H1 (cell line): ENCODE measurements at places on chromosomes 1 and 21. TPM values are rescaled to one million over a fixed set of nuclear protein-coding genes. Genes with fewer than 3 reads are reported as not detected.

Gene NCF2
- not detected in 2 replicates for total RNA-seq

Gene PGBD5
- total RNA-seq: 18.4 and 21.2 TPM in 2 replicates

Gene KCNQ4
- total RNA-seq: 3.5 and 3.9 TPM in 2 replicates

Gene SMIM11
- 1.0 and 20.2 TPM in 2 replicates for total RNA-seq

Gene CLCC1
- 20.6 and 23.8 TPM in 2 replicates for total RNA-seq

Gene EFCAB14
- 36.9 and 40.4 TPM in 2 replicates for total RNA-seq

Gene C1orf185
- not detected in 2 replicates for total RNA-seq

Gene ZBTB17
- 24.3 and 24.7 TPM in 2 replicates for total RNA-seq

Gene SH2D1B
- not detected in 2 replicates for total RNA-seq

Gene KRTCAP2
- 146 TPM in 2 replicates for total RNA-seq

- no peak for DNase-seq
These were observed 58.4 kb downstream of the ZNF281 start for GRCh38 chr1:200351425-200351824.

DNA sequence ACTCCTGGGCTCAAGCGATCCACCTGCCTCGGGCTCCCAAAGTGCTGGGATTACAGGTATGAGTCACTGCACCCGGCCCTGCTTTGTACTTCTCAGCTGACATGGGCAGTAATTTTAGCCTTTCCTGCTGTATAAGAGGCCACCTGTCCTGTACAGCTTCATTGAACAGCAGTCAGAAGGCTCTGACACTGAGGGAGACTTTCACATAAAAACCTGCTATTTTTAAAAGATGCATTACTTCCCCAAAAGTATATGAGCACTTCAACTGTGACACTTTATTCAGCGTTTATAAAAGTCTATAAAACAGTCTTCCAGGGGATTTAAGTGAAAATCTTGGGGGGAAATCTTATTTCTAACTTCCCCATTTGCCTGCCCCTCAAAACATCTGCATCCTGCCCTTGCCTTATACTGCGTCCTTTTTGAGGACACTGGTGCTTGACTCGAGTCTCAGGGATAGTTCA, 17.6 kb downstream of the RNU5D-1 start:
- DNase-seq: no peak

- DNase-seq: no peak
These were observed 59.5 kb downstream of the NAV1 start for GRCh38 chr1:201598396-201598795.

GRCh38 chr1:61320575-61320974, 238.2 kb downstream of the NFIA start:
- DNase-seq: no peak

GRCh38 chr1:178209935-178210334, 116.0 kb downstream of the RASAL2 start:
- no peak for DNase-seq

DNA sequence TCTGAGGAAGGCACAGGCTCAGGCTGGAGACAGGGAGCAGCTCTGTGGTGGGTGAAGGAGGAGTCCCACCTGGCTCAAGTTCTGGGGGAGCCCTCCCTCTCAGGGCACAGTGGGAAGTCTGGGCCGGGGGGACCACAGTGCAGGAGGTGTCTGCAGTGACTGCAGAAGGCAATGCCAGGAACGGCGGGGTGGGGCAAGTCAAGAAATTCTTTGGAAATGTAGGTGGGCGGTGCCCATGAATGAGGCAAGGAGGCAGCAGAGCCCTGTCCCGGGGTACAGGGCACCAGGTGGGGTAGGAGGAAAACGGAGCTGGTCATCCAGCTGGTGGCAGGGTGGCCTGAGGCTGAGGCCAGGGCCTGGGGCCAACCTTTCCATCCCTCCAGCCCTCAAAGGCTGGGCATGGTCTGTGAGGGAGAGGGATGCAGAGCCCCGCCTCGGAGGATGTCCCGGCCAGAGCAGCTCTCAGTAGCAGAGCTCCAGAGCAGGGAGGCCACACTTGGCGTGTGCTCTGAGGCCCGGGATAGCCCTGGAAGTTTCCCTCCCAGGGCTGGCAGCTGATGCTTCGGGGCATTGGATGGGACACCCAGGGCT, 4.7 kb downstream of the TFF3 start:
- DNase-seq: no peak

GRCh38 chr1:48526008-48526710, 54.2 kb upstream of the SPATA6 start:
- no peak for DNase-seq

DNA sequence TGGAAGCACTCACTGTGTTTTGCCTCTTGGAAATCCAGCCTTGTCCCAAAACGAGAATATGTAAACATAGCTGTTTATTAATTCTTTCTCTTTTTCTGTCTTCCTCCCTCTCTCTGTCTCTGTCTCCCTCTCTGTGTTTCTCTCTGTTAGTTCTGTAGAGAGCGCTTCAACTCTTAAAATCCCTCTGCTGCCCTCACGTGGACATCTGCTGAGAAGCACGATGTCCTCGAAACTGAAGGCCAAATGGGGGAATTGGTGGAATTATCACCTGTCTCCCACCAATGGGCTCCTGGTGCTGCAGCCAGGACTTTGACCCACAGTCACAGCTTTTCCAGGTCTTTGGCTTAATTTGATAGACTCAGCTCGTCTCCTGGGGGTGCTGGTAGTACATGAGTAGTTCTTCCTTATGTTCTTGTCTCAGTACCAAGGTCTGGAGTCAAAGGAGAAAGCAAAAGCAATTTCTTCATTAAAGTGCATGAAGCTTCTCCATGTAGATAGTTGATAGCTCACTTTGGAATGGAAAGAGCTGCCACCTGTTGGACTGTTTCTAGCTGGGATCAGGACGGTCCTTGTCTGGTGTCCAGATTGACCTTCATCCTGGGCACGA, 5.5 kb upstream of the GBP6 start:
- DNase-seq: peak; percentile 86

GRCh38 chr1:24003331-24003972, 23.3 kb upstream of the SRSF10 start:
- peak; percentile 21 for DNase-seq

DNA sequence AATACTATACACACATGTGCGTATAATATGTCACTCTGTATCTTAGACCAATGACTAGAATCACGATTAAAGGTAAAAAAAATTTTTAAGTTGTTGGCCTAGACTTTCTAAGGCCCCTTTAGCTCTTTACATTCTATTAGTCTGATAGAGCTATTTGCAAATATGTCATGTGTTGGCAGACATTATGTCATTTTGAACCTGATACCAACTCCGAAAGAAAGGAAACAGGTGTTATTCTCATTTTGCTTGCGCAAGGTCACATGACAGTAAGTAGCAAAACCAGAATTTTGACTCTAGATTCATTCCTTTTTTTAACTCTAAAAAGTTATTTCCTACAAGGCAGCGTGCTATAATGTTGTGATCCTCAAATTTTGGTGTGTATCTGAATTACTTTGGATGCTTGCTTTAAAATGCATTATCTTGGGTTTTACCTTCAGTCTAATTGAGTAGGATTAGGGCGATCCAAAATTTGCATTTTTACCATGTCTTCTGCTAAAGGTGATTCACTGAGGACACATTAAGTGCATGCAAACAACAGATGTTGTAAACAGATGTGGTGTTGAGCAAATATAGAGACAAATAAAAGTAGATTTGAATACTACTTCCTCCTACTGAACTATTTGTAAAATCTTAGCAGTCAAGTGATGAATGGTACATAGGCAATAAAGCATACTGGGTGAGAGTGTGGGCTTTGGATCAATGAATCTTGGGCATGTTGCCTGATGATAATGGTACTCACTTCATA, 63.5 kb upstream of the KIAA1614 start:
- DNase-seq: no peak

DNA sequence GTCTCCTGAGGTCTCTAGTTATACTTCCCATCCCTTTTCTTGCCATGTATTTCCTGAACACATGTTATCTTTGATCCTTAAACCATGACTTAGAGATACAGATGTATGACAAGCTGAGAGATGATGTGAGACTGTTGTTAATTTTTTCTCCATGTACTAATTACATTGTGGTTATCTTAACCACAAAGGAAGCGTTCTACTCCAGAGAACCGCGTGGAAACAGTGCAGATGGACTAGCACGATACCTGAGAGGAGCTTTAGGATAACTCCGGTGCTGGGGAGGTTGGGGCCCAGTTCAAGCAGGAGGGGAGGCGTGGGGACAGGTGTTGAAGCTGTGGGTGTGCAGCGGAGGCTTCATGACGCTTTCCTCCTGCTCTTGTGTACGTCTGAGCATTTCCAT, 17.5 kb downstream of the PDE9A start:
- no peak for DNase-seq

- DNase-seq: no peak
These were observed 5.9 kb upstream of the MPL start for GRCh38 chr1:43331688-43332087.

- DNase-seq: no peak
These were observed 1012.7 kb downstream of the ADGRL2 start for GRCh38 chr1:82813386-82813785.

GRCh38 chr1:202710070-202711045, at the start of gene SYT2:
TSS of gene SYT2 (minus strand) at chr1:202710454. CDS start at chr1:202605772, 104,682 bp downstream.
- peak; percentile 81 for DNase-seq

GRCh38 chr1:40130892-40131291, 30.3 kb upstream of the RLF start:
- DNase-seq: no peak

- no peak for DNase-seq
These were observed 49.4 kb downstream of the PRSS38 start for GRCh38 chr1:227864882-227865281.

- no peak for DNase-seq
These were observed 215.9 kb downstream of the TOMM20 start for GRCh38 chr1:234912548-234913277.

DNA sequence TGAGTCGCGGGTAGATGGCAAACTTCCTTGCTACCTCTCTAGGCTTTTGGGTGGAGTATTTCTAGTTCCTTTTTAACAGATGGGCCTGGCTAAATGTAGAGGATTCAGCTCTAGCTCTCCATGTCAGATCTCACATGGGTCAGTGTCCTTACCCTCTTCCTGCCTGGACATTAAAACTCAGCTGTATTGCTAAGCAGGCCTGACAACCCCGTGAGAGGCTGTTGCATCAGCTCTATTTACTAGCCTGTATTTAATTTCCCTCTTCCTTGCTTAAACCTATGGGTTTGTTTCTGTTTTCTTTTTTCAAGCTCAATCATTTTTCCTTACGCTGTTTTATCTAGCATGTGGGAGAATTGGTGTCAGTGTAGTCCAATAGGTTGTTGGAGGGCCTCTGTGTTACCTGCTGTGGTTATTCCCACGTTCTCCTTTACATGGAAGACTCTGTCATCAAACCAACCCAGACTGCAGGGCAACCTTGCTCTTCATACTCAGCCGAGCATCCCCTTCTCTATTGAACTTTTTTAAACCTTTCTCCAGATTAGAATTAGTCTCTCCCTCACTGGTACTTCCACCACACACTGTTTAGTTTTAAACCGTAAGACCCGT, 79.5 kb upstream of the BACH1 start:
- no peak for DNase-seq

DNA sequence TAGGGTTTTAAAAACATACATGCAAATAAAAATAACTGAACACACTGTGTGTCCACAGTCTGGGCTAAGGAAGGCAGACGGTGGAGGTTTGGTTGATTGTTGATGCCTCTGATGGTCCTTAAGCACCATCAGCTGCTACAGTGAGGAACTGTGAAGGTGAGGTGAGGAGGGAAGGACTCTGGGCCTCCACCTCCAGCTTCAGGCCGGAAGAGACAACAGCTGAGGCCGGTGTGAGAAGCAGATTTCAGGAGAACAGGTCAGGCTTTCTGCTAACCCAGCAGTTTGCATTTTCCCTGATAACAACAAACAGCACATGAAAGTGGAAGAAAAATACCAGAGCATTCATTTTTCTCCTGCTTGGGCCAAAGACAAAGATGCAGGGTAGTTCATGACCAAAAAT, 189.9 kb upstream of the AJAP1 start:
- no peak for DNase-seq

DNA sequence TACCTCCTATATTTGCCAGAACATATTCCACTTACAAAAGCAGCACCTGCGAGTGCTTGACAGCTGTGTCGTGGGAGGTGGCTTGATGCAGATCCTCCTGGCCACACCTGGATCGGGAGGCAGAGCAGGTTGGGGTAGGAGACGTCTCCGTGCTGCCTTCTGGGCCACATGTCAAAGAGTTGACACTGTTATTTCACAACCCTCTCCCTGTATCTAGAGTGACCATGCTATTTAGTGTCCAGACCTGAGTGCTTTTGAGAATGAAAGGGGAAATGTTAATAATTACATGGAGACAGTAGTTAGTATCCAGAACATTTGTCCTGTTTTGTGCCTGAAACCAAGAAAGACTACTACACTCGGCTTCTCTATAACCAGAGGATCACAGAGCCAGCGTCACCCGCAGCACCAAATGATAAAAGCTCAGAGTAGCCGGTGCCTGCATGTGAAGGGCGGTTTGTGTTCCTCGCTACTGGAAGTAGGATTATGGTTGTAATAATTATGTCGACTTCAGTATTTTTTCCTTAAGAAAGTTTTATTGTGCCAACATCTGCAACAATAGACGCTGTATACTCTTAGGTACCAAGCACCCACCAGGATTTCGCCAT, 77.1 kb downstream of the GALNT2 start:
- DNase-seq: no peak

- no peak for DNase-seq
These were observed 23.7 kb downstream of the CLIC6 start for GRCh38 chr21:34692458-34693020.

DNA sequence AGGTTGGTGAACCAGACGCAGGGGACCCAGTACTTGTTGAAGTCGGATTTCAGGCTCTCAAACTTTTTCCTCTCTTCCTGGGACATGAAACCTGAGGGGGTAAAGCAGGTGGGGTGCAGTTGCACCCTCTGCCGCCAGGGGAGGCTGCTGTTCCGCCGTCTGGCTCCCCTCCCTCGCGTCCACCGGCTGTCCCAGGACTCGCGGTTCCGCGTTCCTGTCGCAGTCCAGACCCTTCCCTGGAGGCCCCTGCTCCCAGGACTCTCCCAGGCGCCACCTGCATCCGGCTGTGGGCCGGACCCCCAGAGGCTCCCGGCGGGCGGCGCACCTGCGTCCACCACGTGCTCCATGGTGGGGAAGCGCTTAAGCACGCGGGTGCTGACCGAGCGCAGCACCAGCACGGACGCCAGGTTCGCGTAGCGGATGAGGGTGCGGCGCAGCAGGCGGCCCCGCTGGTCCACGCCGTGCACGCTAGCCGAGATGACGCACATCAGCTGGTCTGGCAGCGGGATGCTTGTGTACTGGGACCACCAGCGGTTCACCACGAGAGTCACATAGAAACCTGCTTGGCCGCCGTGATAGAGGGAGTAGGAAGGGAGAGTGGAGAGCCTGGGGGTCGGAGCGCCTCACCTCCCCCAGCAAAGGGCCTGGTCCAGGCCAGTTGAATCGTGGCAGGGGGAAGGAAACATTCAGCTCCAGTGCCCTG, 1.7 kb downstream of the BEST4 start:
- peak; percentile 94 for DNase-seq

DNA sequence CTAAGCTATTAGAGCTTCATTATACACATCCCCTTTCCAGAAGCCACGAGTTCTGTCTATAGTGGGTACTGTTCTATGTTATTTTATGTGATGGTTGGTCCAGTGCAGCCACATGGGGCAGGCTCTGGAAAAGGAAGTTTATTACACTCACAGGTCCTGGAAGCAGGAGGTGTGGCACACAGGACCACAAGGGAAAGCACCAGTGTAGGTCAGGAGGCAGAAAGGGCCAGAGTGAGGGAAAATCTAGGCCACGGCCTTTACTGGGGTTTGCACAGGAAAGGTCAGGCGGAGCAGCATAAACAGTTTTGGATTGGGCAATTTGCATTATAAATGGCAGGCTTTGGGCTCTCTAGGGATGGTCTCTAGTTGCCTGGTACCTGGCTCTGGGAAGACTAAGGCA, 21.8 kb upstream of the CNIH3 start:
- no peak for DNase-seq

GRCh38 chr1:91273875-91274274, 130.8 kb downstream of the HFM1 start:
- DNase-seq: no peak
